Caco-2 (cell line): ENCODE measurements at places on chromosomes 16 and 17.

DNA sequence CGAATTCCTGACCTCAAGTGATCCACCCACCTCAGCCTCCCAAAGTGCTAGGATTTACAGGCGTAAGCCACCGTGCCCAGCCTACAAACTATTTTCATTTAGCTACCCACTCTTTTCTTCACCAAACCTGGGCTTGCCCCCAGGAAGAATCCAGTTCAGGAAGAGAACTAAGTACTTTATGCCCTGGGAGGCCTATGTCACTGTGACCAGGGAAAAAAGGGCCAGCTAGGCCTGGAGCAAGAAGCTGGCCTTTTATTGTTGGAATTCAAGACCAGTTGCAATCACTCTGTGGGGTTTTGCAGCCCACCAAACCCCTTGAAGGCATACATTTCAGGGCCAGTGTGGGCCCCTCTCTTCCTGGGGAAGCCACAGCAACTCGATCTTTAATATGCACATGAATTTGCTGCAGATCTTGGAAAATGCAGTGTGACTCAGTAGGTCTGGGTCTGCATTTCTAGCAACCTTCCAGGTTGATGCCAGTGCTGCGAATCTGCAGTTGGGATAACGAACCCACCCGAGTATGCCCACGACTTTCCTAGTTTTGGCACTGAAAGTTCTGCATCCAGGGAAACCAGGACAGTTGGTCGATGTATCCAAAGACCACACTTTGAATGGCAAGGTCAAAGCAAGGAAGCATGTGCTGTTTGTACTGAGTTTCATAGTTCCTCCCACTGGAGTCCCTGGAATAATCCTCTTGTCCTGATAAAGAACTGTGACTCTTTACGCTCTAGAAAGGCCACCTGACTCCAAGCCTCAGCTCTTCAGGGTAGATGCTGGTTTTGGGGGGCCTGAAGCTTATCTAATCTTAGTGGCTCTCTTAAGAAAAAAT is 7.2 kb upstream of the MRPS23 start:
- no peak for DNase-seq

GRCh38 chr17:82449131-82449882 is 1.2 kb downstream of the CYBC1 start:
- no peak for DNase-seq

DNA sequence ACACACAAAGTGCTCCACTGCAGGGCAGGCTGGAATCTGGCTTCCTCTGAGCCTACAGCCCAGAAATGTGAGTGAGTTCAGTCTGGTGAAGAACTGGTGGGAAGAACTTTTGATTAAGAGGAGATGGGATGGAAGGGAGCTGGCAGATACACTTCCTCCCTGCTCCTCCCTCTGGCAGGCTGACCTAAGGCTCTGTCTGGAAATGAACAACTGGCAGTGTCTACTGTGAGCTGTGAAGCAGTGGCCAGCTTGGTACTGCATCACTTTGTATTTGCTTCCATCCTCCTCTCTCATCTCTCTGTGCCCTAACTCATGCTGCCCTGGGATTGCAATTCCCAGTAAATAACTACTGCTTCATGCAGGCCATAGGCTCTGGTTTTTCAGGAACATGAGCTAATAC is 45.6 kb downstream of the MAF start:
- no peak for DNase-seq

DNA sequence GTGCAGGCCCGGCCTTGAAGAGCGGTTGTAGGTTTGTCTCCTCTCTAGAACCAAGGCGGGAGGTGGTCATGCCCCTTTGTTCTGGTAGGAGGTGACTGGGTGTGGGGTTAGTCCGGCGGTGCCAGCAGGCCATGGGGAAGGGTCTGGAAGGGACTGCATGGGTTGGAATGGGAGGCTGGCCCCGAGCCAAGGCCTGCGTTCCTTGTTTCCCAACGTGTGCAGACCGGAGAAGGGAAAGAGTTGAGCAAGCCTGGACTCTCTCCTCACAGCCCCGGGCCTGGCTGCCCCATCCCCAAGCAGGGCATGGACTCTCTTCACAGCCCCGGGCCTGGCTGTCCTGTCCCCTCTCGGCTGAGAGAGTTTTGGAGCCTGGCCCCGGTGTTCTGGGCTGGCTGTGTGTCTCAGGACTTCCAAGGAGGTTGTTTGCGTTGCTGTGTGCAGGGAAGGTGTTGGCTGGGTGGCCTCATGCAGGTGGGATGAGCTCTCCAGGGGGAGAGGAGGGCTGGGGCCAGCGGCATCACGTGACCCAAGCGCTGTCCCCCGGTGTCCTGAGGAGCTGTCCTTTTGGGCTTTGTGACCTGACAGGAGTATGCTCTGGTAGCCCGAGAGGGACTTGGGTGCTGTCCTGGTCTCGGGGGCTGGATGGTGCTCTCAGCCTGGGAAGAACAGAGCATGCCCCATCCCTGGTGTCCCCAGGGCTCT is 2.6 kb downstream of the CACNA1H start:
- no peak for DNase-seq

- no peak for DNase-seq
These were observed 87.5 kb upstream of the GSE1 start for GRCh38 chr16:85525420-85526184.

GRCh38 chr17:80882926-80883685 is 108.5 kb upstream of the CHMP6 start:
- DNase-seq: no peak

- peak; percentile 35 for DNase-seq
These were observed 174.1 kb upstream of the MPHOSPH6 start for GRCh38 chr16:82344157-82344556.

DNA sequence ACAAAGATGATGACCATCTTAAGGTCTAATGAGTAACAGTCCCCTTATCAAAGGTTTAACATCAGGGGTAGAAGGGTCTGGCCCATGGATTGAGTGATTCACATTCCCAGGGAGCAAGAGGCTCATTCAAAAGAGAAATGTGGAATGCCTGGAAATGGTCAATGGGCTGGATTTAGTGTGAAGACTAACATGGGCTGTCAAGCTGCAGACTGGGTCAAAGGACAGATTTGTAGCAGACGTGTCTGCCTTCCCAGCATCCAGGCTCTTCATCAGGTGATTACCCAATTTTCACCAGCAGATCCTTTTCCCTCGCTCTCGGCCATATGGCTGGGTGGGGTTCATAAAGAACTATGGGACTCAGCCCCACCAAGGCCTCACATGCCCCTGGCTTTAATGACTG is 26.8 kb downstream of the DCUN1D3 start:
- DNase-seq: no peak

GRCh38 chr16:86050591-86051367 is 151.8 kb downstream of the IRF8 start:
- DNase-seq: peak; percentile 19

DNA sequence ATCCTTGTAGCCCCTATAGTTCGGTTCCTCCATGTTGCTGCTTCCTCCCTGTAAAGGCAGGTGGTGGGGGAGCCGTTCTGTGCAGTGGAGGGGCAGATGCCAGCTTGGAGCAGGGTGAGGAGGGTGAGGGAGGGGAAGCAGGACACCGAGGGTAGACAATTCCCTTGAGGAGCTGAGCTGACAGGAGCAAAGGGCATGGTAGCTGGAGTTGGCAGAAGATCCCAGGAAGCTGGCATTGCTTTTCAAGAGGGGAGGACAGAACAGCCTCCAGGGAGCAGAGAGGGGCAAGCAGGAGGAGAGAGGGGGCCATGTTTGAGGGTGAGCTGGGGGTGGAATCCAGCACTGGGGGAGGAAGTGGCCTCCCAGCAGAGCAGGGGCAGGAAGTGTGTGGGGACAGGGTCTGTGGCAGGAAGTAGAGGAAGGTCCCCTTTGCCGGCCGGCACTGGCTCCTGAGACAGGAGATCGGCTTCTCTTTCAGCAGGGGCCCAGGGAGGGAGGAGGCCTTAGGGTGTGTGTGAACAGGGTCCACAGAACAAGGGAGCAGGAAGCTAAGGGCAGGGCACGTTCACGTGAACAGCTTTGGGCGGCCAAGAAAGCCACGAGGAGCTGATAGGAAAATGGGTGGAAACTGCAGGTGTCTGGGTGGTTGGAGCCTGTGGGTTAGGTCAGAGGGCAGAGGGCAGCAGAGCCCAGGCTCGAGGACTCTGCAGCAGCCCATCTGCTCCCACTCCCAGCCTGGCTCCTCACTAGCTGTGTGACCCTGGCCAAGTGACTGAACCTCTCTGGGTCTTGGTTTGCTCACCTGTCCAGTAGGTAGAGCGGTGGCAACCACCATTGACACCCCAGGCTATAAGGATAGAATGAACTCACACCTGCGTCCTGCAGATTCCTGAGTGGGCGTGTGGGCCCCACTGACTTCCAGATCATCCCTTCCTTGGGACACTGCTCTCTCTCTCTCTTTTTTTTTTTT is 17.5 kb upstream of the SPNS2 start:
- no peak for DNase-seq

DNA sequence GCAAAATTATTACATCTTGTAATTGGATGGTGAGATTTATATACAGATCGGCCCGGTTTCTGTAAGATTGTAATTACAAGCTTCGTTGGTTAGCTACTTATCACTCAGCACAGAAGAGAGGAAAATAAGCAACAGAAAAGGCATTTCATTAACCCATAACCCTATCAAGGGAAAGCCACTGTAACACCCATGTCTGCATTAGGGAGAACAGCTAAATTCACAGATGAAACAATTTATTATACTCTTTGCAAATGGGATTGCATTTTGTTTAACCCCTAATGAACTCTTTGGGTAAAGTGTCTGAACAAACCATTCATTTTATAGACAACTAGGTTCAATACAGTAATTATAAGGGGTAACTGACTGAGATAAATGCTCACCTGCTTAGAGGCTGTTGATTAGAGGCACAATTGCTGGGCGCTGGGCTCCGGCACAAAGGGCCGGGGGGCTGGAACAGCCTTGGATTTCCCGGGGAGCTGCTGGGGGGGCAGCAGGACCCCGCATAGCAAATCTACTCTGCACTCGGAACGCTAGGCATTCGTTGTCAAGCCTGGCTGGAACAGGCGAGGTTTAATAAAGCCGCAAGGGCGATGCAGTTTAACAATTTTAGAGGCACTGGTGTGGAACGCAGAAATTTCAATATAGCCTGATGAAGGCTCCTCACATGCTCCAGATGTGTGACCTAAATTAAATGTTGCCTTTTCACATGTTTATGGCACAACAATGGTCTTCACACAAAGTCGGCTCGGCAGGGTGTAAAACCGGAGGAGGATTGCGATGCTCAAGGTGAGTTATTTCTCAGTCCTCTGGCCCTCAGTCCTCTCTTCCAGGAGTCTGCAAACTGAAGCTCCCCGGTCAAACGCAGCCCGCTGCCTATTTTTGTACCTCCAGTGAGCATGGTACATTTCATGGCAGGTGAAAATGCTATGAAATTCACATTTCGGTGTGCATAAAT is 134.0 kb upstream of the IRX6 start:
- DNase-seq: no peak

DNA sequence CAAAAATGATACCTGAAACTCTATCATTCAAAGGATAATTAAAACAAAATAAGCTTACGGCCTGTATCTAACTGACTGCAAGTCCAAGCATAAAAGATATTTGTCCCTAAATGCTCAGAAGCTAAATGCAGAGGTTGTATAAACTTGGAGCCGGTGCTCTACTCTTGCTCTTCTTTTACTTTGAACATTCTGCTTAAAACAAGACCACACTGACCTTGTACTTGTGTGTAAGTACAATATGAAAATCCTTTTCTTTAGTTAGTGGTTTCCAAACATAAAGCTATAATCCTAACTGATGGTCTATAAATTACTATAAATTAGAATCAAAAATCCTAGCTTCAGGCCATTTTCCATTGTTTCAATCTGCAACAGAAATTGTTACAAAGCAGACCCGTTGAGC is 74.6 kb downstream of the SPAG9 start:
- no peak for DNase-seq

GRCh38 chr16:4032768-4033167 is 83.5 kb downstream of the ADCY9 start:
- DNase-seq: no peak

DNA sequence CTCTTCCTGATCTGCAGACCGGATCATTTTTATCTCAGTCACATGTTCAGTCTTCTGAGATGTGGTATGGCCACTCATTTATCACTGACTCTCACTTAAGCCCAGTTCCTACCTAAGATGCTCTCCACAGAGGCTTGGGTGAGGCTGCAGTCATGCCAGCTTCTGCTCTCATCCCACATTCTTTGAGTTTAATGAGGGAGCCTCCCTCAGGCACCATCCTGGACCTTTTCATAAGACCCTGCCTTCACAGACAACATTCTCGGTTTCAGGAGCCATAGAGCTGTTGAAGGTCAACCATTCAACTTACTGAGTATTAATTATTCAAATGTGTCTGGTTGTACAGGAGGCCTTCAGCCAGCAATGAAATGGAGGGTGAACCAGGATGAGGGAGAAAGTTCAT is 23.6 kb upstream of the HNF1B start:
- DNase-seq: no peak

DNA sequence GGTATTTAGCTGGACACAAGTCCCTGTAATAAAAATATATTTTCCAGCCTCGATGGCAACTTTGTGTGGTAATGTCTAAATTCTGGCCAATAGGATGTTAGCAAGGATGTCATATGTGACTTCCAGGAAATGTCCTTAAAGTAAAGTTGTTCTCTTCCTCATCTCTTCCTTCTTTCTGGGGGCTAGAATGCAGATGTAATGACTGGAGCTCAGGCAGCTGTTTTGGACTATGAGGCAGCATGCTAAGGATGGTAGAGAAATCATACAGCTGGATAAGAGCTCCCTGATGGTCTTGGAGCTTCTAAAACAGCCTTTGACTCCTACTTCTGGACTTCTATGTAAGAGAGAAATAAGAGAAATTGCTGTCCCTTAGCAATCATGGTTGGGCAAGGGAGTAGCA is 16.9 kb upstream of the MAPT start:
- DNase-seq: no peak

DNA sequence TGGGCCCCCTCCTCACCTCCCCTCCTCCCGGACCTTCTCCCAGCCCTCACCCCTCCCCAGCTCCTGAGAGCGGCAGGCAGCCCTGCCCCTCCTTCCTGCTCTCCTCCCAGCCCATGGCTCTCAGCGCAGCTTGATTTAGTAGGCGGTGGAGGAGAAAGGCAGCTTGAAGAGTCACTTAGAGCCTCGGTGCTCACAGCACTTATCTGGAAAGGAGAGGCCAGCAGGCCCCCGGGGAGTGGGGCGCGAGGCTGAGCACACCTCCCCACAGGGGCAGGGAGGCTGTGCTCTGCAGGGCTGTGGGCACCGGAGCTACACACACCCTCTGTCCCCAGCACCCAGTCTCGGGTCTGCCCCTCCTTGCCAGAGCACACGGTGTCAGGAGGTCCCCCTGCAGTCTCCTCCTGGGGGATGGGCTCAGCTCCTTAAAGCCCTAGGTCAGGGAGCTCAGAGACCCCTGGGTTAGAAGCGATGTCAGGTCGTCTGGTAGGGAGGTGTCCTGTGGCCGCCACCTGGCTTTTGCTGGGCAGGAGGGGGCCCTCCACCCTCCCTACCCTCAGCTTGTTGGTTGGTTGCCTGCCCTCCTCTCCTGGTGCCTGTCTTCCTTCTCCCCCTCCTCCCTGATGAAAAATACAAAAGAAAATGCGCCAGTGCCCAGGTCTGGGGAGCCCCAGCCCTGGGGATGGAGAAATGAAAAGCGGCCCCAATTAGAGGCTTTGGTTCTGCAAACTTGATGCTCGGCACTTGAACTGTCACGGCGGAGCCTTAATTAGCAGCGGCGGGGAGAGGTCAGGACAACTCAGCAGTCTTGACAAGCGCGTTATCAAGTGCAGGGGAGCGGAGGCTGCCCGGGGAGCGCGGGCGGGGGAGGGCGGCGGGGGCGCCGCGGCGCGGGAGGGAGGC is 151.1 kb upstream of the GSE1 start:
- peak; percentile 52 for DNase-seq
